ENCODE measurements at places on chromosomes 1 and 21. TPM values are rescaled to one million over a fixed set of nuclear protein-coding genes. Genes with fewer than 3 reads are reported as not detected.

DNA sequence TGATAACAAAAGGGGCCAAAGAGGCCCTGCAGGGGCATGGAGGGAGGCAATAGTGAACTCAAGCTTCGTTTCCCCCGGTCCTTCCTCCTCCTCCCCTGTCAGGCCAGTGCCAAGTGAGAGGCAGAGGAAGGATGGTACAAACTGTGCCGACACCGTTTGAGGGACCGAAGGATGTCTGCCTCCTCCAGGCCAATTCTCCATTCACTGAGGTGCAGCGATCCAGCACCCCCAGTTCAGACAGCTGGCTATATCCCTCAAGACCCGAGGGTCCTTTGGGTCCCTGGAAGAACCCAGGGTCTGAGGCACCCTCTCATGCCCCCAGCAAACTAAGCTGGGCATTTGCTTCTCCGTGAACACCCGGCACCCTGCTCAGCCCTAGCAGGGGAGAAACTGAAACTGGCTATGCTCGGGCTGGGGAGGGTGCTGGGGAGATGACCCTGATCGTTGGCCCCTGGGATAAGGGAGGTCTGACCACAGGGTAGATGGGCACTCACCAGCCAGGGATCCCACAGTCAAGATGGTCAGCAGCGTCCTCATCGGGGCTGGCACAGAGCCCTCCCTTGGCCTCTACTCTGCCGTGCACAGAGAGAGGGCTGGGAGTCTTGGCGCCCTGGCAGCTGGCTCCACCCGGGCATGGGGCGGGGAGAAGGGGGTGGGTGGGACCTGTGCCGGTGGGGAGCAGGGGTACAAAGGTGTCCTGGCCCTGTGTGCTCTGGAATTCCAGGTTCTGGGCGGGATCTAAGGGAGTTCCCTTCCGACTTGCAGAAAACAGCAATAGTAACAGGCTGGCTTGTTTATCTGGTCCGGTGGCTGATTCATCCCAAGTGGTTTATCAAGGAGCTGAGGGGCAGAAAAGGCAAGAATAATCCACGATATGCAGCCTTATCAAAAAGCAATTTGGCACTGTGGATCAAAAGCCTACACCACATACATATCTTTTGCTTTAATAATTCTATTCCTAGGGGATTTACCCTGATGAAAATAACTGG is at the start of gene IL22RA1:
Gene IL22RA1, minus strand, starts transcription at position 595 of the 989 bp plus-strand sequence. Its CDS starts 58 bp downstream, at position 537.
- peak; percentile 95 for DNase-seq

- DNase-seq: no peak
Observed at GRCh38 chr1:1441002-1441888, 5.8 kb downstream of the VWA1 start.

DNA sequence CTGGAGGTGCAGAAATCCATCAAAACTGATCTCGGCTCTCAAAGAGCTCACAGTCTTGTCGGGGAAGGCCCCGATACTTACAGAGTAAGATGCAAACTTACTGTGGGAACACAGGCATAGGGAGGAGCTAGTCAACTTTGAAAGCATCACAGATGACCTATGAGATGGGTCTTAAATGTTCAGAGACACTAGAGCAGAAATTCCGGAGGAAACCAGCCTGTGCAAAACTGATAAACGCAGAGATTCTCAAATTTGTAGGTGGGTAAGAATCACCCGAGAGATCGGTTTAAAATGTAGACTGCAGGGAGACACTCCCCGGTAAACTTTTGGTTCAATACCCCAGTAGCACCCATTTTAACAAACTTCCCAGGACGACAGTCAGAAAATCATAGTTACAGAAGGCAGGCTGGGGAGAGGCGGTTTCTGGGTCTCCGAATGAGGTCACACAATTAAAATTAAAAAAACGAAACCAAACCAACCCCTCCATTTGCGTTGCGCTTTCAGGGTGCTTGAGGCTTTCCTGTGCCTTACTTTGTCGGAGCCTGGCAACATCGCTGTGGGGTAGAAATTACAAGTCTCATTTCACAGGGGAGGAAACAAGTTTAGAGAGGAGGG is 755 bp upstream of the THRAP3 start:
- peak; percentile 74 for DNase-seq

DNA sequence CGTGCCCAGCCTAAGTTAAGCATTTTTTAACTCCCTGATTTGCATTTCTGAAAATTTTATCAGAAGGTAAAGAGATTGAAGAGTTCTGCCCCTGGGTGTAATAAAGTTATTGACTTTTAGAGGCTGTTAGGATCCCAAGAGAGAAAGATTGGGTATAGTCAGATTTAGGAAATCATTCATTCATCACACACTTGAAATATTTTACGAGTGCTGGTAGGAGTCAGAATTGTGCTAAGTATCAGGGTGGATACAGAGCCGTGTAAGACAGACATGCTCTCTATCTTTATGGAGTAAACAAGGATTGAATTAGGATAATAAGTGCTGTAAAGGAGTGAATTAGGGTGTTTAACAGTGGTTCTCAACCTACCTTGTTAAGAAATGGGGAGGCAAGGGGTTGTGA is 3.0 kb downstream of the SZT2 start:
- no peak for DNase-seq

DNA sequence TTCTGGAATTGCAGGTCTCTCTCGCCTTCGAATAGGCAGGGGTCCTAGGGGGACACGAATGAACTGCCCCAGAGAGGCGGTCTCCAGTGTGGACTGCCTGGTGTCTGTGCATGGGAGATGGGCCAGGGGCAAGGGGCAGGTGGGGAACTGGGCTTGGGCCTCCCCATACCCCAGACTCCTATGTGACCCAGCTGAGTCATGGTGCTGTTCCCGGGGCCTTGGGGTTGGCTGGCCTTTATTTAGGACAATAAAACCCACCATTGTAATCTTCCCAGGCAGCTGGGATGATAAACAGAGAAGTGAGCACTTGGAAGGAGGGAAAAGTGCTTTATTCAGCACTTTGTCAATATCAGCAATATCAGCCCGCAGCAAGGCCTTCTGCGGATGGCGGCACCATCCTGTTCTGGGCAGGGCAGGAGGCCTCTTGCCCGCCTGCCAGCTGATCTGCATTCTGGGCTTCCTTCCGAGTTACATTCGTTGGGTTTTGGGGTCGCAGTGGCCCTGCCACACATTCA is 209.0 kb upstream of the TMEM51 start:
- no peak for DNase-seq

- DNase-seq: no peak
Observed at GRCh38 chr1:10213186-10213705, 2.9 kb downstream of the KIF1B start.

- DNase-seq: peak; percentile 99
Observed at GRCh38 chr1:25247024-25247828, at the start of gene RSRP1. Gene RSRP1, minus strand, starts transcription at chr1:25247454. Its CDS starts 491 bp downstream, at chr1:25246963.

DNA sequence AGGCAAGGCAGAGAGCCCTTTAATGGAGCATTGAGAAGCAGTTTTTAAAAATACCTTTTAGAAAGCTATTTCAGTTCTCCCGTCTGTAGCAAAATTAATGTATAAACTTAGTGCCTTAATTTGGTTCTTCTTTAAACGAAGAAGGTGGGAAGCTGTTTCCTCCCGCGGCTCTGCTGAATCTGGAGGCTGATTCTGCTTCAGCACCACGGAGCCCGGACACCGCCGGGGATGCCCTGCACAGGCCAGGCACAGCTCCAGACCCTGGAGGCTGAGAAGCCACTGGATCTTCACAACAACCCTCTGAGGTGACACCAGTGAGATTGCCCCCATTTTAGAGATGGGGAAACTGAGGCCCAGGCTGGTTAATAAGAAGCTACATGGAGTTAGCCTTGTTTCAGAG is 175.8 kb upstream of the VAMP3 start:
- DNase-seq: no peak

- no peak for DNase-seq
Observed at GRCh38 chr21:36477559-36477958, 2.4 kb downstream of the CLDN14 start.

- DNase-seq: no peak
Observed at GRCh38 chr1:223095870-223096269, 47.2 kb downstream of the TLR5 start.

- DNase-seq: no peak
Observed at GRCh38 chr1:8078176-8078671, 52.1 kb upstream of the ERRFI1 start.

GRCh38 chr1:9028921-9029705 is 2.9 kb upstream of the SLC2A7 start:
- peak; percentile 52 for DNase-seq

DNA sequence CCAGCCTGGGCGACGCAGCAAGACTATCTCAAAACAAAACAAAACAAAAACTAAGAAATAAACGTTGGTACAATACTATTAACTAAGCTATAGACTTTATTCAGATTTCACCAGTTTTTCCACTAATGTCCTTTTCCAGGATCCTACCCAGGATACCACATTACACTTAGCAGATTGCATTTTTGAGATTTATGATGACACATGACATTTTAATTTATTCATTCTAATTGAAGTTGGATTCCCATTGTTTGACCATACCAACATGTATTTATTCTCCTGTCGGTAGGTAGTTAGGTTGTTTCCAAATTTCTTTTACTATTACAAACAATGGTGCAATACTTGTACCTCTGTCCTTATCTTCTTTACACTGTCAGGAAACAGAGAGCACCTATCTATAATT is 6.8 kb upstream of the KLF17 start:
- DNase-seq: no peak

The SH2D2A gene
- polyA plus RNA-seq: 5.3 TPM

The RIMKLA gene
- polyA plus RNA-seq: 0.78 TPM

The ACTL8 gene
- not detected for polyA plus RNA-seq

The KCNH1 gene
- 0.25 TPM for polyA plus RNA-seq

All from large intestine (tissue), 12 donors.